ENCODE measurements at places on chromosomes 2 and 18.

- no peak for DNase-seq
Measured at GRCh38 chr2:236943068-236943467, 142.6 kb upstream of the COPS8 start.

GRCh38 chr2:239966853-239967552 is 58.1 kb downstream of the NDUFA10 start:
- DNase-seq: no peak

DNA sequence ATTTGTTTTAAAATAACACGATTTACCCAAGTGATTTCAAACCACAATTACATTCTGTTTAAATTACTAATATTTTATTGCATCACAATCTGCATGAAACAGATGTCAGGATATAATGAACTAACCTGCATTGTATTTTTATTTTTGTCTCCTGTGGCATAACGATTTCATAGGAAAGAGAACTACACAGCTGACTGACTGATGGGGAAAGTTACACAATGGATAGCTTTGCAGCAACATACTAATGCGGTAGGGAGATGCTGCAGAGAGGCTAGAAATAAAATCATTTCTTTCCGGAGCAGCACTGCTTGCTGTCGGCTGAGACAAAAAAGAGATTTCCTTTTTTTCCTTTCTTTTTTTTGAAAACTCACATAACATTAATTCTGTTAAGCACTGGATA is 36.9 kb downstream of the SCN1A start:
- DNase-seq: no peak

GRCh38 chr18:26002375-26002910 is 88.0 kb downstream of the SS18 start:
- no peak for DNase-seq

Measured in stimulated activated naive CD8-positive, alpha-beta T cell treated with anti-CD3 and anti-CD28 coated beads, Interleukin-15, Interleukin-2, amounts not matched to agents 100 U/mL and 50 U/mL, for 24 hours (primary cell).